ENCODE measurements at places on chromosomes 2 and 18.

DNA sequence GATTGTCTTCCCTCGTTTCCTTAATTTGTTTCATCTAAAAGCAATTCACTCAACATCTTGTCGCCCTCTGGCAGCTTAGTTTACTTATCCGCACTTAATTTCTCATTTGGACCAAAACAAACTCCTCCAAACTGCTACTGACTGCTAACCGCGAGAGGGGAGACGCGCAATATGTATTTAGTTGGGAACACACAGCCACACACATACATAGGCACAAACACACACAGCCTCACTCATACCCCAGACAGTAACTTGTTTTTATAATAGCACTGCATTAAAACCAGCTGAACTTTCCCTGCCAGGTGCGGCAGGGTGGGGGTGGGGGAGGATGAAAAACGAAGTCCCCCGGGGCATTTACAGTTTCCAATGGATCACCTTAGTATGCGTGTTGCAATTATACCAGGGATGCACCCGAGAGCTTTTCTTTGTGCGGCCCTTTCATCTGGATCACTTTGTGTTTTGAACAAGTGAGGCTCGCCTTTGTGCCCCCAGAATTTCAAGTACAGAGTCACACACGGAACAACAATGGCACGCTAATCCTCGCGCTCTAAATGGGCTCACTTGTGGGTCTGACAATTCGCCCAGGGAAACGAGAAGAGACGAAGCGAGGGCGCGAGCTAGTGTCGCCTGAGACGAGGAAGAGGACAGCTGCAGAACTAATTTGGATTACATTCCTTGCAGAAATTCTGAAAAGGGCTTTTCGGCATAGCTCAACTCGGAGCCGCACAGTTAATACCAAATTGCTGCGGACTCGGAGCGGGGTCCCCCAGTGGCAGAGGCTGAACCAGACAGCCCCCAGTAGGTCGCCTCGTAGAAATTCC is 2.4 kb downstream of the ERBB4 start:
- no peak for DNase-seq

DNA sequence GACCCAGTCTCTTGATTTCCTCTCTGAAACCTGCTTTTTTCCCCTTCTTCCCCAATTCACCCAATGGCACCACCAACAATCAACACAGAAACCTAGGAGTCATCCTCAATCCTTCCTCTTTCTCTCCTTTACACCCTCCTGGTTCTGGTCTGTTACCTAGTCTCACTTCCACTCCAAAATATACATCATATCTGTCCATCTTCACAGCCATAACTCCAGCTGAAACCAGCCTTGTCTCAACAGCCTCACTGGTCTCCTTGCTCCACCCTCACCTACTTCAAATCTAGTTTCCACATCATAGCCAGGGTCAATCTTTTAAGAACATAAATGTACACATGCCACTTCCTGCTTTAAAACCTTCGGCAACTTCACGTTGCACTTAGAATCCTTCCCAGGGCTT is 11.8 kb upstream of the TWSG1 start:
- no peak for DNase-seq

DNA sequence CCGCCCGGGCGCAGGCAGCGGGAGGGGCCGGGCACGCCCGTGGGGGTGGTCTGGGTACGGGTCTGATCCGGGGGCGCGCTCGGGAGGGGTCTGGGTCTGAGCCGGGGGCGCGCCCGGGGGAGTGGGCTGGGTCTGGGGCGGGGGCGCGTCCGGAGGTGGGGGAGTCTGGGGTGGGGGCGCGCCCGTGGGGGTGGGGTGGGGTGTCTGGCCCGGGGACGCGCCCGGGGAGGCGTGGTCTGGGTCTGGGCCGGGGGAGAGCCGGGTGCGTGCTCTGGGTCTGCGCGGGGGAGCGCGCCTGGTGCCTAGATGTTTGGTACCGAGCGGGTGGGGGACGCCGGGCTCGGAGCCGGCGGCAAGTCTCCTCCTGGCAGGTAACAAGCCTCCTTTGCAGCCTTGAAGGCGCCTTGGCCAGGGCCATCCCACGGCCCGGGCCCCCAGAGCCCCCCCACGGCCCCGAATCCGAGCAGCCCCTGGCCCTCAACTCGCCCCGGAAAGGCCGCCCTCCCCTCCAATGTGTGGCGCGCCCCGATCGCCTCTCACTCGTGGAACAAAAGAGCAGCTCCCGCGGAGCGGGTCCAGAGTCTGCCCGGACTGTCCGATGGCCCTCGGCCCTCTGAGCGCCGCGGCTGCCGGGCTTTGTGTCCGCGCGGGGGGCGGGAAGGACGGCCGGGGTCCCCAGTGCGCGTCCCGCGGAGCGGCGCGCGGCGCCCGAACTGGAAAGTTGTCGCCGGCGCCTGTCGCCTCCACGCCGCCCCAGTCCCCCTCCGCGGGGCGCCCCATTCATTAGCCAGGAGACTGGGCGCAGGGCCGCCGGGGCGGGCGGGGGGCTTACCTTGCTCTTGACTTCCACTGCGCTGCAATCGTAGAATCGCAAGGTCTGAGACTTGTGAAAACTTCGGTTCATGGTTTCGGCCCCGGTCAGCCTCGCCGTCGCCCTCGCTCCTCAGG is 595 bp downstream of the PARD6G start:
- no peak for DNase-seq

DNA sequence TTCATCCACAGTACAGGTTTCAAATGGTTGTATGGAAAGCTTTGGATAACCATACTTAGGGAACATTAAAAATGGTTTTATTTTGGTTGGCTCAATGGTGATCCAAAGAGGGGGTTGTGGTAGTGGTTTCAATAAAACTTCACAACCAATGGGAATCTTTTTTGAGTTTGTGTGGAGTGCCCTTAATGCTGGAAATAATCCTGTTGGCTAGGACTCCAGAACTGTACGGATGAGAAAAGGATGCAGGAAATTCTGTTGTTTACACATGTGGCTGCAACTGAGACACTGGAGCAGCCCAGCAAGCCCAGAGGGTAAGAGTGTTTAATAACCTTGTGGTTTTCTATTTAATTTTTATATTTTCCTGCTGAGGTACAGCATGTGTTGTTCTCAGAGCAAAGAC is at the start of gene CCDC102B:
Gene CCDC102B, plus strand, starts transcription at position 210 of the 400 bp plus-strand sequence. CDS start 38,684 bp downstream, outside the sequence.
- DNase-seq, result no peak

DNA sequence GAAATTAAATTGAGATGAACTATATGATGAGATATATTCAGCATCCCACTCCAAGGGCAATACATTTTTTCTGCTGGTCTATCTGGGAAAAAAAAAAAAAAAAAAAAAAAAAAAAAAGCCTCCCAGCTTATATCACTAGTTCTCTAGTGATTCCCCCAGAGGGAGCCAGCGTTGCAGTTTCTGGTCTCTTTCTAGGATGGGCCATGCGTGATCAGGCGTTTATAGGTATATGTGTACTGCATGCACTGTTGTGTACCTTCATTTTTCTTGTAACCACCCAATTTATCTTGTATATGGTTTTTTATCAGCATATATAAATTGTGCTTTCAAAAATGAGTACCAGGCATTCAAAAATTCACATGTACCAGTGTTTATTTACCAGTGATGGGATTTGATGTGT is 35.1 kb downstream of the DCDC2C start:
- DNase-seq, result no peak

DNA sequence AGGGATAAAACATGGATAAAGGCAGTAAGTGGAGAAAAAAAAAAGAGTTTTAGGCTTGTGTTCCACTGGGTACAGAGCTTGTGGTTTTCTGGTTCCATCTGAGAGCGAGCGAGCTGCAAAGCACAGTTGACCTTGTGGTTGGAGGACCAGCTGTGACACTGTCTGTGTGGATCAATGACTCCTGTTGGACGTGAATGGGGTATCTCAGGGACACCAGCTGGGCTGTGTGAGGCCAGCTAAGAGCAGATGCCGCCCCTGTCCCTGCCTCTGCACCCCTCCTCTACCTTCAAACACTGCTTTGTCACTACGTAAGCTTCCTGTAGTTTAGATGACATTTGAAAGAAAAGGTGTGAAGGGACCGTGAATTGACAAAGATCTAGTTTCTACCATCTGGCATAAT is 67.8 kb downstream of the QPCT start:
- DNase-seq, result no peak

GRCh38 chr2:241357531-241357930 is 1.4 kb downstream of the FARP2 start:
- DNase-seq, result no peak

Data from T-helper 17 cell (primary cell).